Sigmoid colon (tissue), 7 donors: ENCODE measurements at places on chromosomes 6 and 20. TPM values are rescaled to one million over a fixed set of nuclear protein-coding genes. Genes with fewer than 3 reads are reported as not detected.

Gene GJA10
- total RNA-seq = not detected

Gene GSTA1
- not detected for total RNA-seq

Gene CLDN20
- total RNA-seq = not detected

GRCh38 chr6:43983632-43984031, 143.6 kb downstream of the MRPL14 start:
- H3K27ac ChIP-seq = no peak overlapping the region
- no peaks in the 10 kb centered on the region for H3K36me3 ChIP-seq
- no peak overlapping the region for H3K4me3 ChIP-seq
- peak; percentile 18 for DNase-seq
- H3K4me1 ChIP-seq = no peaks in the 10 kb centered on the region

Gene SIRPB1
- total RNA-seq = 1.1 TPM

DNA sequence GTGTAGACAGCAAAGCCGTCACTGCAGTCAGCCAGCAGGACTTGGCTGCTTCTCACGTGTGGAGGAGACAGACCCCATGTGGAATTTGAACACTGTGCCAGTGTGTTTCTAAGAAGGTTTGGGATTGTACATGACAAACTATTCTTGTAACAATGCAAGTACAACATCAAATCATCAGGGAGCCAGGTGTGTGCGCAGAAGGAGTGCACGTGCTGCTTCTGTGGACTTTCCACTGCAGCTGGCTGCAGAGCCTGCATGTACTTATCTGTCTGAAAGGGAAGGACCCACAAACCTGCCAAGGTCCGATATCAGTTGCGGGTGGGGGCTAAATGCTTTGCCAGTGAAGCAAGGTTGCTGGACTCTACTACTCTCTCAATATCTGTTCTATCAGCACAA, 211.6 kb downstream of the WDR27 start:
- no peak overlapping the region for H3K4me3 ChIP-seq
- no peak overlapping the region for H3K27ac ChIP-seq
- H3K36me3 ChIP-seq = no peaks in the 10 kb centered on the region
- peaks cover 7% of the 10 kb centered on the region for H3K4me1 ChIP-seq

GRCh38 chr6:22343864-22344263, 47.0 kb upstream of the PRL start:
- H3K4me3 ChIP-seq = no peak overlapping the region
- H3K36me3 ChIP-seq = no peaks in the 10 kb centered on the region
- no peaks in the 10 kb centered on the region for H3K4me1 ChIP-seq
- no peak overlapping the region for H3K27ac ChIP-seq
- DNase-seq = no peak

GRCh38 chr20:63457737-63458136, 14.7 kb downstream of the KCNQ2 start:
- peaks cover 13% of the 10 kb centered on the region for H3K27me3 ChIP-seq
- H3K4me1 ChIP-seq = peaks cover 11% of the 10 kb centered on the region
- H3K4me3 ChIP-seq = no peak overlapping the region
- no peak for DNase-seq
- no peak overlapping the region for H3K27ac ChIP-seq

DNA sequence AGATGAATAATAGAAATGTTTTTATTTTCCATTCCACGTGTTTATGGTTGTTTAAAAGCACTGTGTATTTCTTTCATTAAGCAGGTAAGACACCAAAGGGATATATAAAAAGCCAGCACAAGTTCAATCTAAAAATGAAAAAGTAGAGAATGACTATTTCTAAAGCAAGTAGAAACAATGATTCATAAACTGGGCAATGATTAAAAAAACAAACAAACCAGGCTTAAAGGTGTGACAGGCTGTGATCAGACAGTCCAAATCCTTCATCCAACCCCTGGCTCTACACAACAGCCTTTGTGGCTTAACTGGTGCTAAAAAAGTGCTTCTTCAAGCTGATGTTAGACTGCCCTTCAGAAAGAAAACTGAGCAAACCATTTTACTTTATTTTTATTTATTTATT, 45.7 kb upstream of the TSHZ2 start:
- no peaks in the 10 kb centered on the region for H3K27me3 ChIP-seq
- H3K4me1 ChIP-seq = no peaks in the 10 kb centered on the region
- DNase-seq = no peak
- H3K27ac ChIP-seq = no peak overlapping the region
- no peaks in the 10 kb centered on the region for H3K36me3 ChIP-seq

- no peaks in the 10 kb centered on the region for H3K4me1 ChIP-seq
- no peak overlapping the region for H3K27ac ChIP-seq
- no peak overlapping the region for H3K4me3 ChIP-seq
- H3K27me3 ChIP-seq = no peaks in the 10 kb centered on the region
- no peak for DNase-seq
- peaks cover 3% of the 10 kb centered on the region for H3K36me3 ChIP-seq
Measured at GRCh38 chr20:46682063-46682821, 7.0 kb downstream of the TP53RK start.

Gene PTK7
- total RNA-seq = 4.8 TPM

Gene CCM2L
- 3.4 TPM for total RNA-seq

- H3K27ac ChIP-seq = no peak overlapping the region
- DNase-seq = no peak
- no peaks in the 10 kb centered on the region for H3K27me3 ChIP-seq
- no peaks in the 10 kb centered on the region for H3K4me1 ChIP-seq
- no peaks in the 10 kb centered on the region for H3K36me3 ChIP-seq
Measured at GRCh38 chr20:59470521-59470920, 133.8 kb upstream of the PHACTR3 start.

DNA sequence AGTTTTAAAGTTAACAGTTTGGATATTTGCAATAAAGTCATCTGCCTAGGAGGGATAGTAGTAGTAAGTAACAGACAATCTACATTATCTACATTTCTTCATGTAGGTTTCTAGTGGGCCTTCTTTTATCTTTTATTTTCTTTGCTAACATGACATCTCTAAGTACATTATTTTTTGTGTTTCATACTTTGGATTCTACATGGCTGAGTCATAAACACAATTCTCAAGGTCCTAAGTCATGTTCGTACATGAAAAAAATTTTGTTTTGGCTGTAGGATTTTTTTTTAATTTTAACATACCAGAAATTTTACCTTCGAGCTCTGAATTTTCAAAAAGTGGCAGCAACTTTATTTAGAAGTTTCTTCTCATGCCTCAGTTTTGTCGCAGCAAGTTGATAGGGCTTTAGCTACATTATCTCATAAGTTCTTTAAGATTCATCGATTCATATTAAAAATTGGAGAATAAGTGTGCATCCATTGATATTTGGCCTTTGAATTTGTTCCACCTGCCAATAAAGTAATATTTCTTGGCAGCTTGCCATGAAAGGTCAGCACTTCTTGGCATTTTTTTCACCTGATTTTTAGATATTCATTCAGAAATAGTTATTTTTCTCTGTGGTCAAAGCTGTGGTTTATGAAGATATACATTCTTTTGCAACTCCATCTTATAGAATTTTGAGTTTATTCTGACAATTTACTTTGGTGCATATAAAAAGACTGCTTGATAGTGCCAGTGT, 146.2 kb downstream of the GRIK2 start:
- no peak overlapping the region for H3K27ac ChIP-seq
- no peaks in the 10 kb centered on the region for H3K36me3 ChIP-seq
- no peak for DNase-seq
- H3K4me1 ChIP-seq = peaks cover 6% of the 10 kb centered on the region

- DNase-seq = no peak
- H3K27me3 ChIP-seq = peaks cover 17% of the 10 kb centered on the region
- H3K4me3 ChIP-seq = no peak overlapping the region
- H3K4me1 ChIP-seq = peaks cover 13% of the 10 kb centered on the region
- no peaks in the 10 kb centered on the region for H3K36me3 ChIP-seq
Measured at GRCh38 chr6:30359276-30359675, 14.3 kb downstream of the RPP21 start.

Gene TP53INP2
- total RNA-seq = 30.0 TPM

Gene CDH4
- total RNA-seq = under 0.01 TPM

DNA sequence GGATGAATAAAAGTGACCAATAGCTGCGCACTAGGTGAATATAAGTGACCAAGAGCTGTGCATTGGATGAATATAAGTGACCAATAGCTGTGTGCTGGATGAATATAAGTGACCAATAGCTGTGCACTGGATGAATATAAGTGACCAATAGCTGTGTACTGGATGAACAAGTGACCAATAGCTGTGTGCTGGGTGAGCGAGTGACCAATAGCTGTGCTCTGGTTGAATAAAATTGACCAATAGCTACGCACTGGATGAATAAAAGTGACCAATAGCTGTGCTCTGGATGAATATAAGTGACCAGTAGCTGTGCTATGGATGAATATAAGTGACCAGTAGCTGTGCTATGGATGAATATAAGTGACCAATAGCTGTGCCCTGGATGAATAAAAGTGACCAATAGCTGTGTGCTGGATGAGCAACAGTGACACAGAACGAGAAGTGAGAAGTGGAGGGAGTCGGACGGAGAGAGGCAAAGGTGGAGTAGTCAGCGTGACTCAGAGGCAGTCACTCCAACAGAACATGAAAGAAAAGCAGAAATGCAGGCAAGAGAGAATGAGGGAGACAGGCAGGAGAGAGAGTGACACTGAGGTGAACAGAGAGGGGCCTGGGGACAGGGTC, 38.5 kb downstream of the RBM38 start:
- no peak for DNase-seq
- H3K4me3 ChIP-seq = no peak overlapping the region
- no peaks in the 10 kb centered on the region for H3K36me3 ChIP-seq
- peaks cover 15% of the 10 kb centered on the region for H3K4me1 ChIP-seq
- H3K27me3 ChIP-seq = no peaks in the 10 kb centered on the region

DNA sequence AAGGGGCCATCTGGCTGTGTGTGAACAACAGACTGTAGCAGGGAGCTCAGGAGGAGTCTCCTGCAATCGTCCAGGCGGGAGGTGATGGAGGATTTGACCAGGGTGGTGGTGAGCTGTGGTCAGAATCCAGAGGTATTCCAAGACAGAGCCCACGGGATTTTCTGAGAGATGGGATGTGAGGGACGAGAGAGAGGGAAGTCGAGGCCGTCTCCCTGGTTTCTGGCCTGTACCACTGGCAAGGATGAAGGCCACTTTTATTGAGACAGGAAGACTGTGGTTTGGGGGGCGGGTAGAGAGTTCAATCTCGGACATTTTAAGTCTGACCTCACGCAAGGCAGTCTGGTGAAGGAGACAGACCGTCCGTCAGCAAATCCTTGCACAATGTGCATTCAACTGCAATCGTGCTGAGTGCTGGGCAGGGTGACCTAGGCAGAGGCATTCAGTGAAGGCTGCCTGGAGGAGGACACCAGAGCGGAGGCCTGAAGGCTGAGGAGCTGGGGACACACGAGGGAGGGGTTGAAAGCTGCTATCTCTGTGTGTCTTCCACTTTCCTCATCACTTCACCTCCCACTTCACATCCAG, 53.9 kb downstream of the PREX1 start:
- DNase-seq = no peak
- H3K27ac ChIP-seq = no peak overlapping the region
- no peak overlapping the region for H3K4me3 ChIP-seq
- no peaks in the 10 kb centered on the region for H3K36me3 ChIP-seq
- peaks cover 3% of the 10 kb centered on the region for H3K4me1 ChIP-seq
- H3K27me3 ChIP-seq = no peaks in the 10 kb centered on the region

GRCh38 chr6:140441256-140441655, 1066.8 kb upstream of the CITED2 start:
- no peaks in the 10 kb centered on the region for H3K27me3 ChIP-seq
- no peaks in the 10 kb centered on the region for H3K36me3 ChIP-seq
- H3K4me1 ChIP-seq = peaks cover 7% of the 10 kb centered on the region
- H3K27ac ChIP-seq = no peak overlapping the region
- no peak overlapping the region for H3K4me3 ChIP-seq

GRCh38 chr6:363291-363690, 28.3 kb upstream of the IRF4 start:
- H3K4me3 ChIP-seq = no peak overlapping the region
- no peaks in the 10 kb centered on the region for H3K36me3 ChIP-seq
- no peak overlapping the region for H3K27ac ChIP-seq
- H3K27me3 ChIP-seq = no peaks in the 10 kb centered on the region
- no peaks in the 10 kb centered on the region for H3K4me1 ChIP-seq
- peak; percentile 61 for DNase-seq

GRCh38 chr6:69881322-69882151, 15.2 kb downstream of the COL19A1 start:
- no peaks in the 10 kb centered on the region for H3K4me1 ChIP-seq
- H3K36me3 ChIP-seq = no peaks in the 10 kb centered on the region
- H3K4me3 ChIP-seq = no peak overlapping the region

Gene BTN1A1
- not detected for total RNA-seq

Gene PRICKLE4
- total RNA-seq = 2.0 TPM

GRCh38 chr6:17585766-17586490, 14.2 kb upstream of the FAM8A1 start:
- H3K27me3 ChIP-seq = no peaks in the 10 kb centered on the region
- no peak for DNase-seq
- H3K4me3 ChIP-seq = no peak overlapping the region
- H3K4me1 ChIP-seq = peaks cover 14% of the 10 kb centered on the region
- no peak overlapping the region for H3K27ac ChIP-seq

GRCh38 chr6:16722630-16723029, 38.6 kb downstream of the ATXN1 start:
- no peak for DNase-seq
- H3K4me1 ChIP-seq = peaks cover 60% of the 10 kb centered on the region
- no peak overlapping the region for H3K4me3 ChIP-seq
- H3K36me3 ChIP-seq = no peaks in the 10 kb centered on the region

DNA sequence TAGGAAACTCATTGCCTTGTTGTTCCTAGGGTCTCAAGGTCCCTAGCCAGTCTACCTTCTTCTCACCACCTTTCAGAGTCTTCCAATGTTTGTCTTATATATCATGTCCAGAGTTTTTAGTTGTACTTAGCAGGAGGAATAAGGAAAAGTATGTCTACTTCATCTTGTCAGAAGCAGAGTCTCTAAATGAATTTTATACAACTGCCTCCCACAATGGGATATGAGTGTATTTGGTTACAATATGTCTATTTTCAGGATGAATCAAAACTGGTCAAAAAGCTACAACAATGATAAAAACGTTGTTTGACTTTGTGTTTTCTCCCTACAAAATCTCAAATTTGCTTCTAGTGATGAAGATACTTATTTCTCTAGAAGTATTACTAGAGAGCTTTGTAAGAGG, 7.0 kb downstream of the GLO1 start:
- no peaks in the 10 kb centered on the region for H3K27me3 ChIP-seq
- no peak overlapping the region for H3K27ac ChIP-seq
- H3K4me3 ChIP-seq = no peak overlapping the region
- no peaks in the 10 kb centered on the region for H3K36me3 ChIP-seq
- no peak for DNase-seq

DNA sequence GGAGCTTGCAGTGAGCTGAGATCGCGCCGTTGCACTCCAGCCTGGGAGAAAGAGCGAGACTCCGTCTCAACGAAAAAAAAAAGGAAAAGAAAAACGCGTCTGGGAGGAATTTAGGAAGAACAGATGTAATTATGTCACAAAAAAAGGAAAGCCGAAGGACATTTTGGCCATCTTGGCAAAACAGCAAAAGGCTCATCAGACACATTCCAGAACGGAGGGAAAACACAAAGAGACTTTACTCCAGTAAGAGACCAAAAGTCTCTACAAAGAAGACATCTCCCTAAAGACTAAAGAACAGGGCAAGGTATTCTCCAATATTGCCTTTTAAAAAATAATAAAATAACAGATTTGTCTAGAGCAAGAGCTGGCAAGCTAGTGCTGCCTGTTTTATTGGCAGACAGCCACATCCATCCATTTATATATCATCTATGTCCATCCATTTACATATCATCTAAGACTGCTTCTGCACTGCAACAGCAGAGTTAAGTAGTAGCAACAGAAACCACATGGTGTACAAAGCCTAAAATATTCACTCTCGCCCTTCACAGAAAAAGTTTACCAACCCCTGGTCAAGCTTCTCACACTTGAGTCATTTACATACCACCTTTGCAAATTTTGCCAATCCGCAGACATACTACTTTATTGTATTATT, 133.9 kb downstream of the ZMYND8 start:
- no peaks in the 10 kb centered on the region for H3K27me3 ChIP-seq
- H3K4me3 ChIP-seq = no peak overlapping the region
- H3K27ac ChIP-seq = no peak overlapping the region
- H3K4me1 ChIP-seq = no peaks in the 10 kb centered on the region
- DNase-seq = no peak

Gene ATXN1
- 95.3 TPM for total RNA-seq

Gene GMPR
- 15.0 TPM for total RNA-seq

Gene FOXP4
- 4.1 TPM for total RNA-seq

Gene RGS19
- total RNA-seq = 11.6 TPM
